ENCODE measurements at places on chromosomes 1 and 21. TPM values are rescaled to one million over a fixed set of nuclear protein-coding genes. Genes with fewer than 3 reads are reported as not detected.

Gene ALPL
- 45.4 TPM for total RNA-seq

Gene RIPPLY3
- not detected for total RNA-seq

DNA sequence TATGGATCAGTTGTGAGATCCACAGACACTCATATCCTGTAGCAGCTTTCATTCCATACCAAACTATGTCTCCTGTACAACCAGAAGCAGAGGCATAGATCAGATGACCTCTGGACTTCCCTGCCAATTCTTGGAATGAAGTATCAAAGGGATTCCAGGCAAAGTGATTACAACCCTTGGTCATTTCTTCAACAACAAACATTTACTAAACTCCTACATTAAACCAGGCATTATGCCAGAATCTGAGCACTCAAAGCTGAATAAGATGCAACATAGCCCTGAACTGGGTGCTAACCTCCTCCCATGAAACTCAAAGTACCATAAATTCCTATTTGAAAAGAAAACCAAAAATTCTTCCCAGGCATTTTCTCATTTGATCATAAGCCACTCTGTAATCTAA lies 121.2 kb upstream of the SGIP1 start:
- H3K27me3 ChIP-seq: no peaks in the 10 kb centered on the region
- no peak for DNase-seq
- no peak overlapping the region for H3K4me3 ChIP-seq
- H3K36me3 ChIP-seq: no peaks in the 10 kb centered on the region

DNA sequence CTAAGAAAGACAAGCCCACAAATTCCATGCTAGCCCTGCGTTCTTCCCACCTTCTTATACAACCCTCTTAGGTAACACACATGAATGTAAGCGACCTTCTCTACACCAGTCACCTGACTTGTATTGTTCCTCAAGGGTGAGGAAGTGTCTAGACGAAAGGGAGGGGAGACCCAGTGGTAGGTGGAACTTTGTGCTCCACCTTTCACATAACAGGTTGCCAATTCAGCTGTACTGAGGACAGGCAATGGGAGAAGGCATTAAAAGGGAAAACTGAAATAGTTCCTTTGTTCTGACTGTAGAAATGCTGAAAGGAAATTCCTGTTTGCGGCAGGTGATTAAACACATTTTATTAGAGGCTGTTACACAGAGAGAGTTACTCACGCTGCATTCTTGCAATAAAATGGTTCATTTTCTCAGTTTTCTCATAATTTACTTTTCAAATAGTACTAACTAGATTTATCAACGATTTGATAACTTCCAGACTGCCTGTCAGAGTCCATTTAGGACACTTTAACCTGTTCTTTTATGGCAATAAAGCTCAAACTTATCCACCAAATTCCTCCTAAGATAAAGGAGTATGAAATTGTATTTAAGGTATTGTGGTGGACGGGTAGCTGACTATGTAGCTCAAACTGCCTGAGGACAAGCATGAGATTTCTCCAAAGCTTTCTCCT lies 17.8 kb upstream of the CHRM3 start:
- H3K4me3 ChIP-seq: no peak overlapping the region
- H3K27me3 ChIP-seq: no peaks in the 10 kb centered on the region
- no peaks in the 10 kb centered on the region for H3K4me1 ChIP-seq

- no peak overlapping the region for H3K27ac ChIP-seq
- H3K4me1 ChIP-seq: peaks cover 12% of the 10 kb centered on the region
- H3K36me3 ChIP-seq: peaks cover 6% of the 10 kb centered on the region
- H3K4me3 ChIP-seq: no peak overlapping the region
- H3K27me3 ChIP-seq: no peaks in the 10 kb centered on the region
Measured at GRCh38 chr1:37813529-37814145, 5.6 kb upstream of the YRDC start.

Data from astrocyte (in vitro differentiated cells and primary cell).